ENCODE measurements at places on chromosomes 7 and 10.

GRCh38 chr7:99126921-99127553 is 16.9 kb downstream of the SMURF1 start:
- no peak for DNase-seq

- DNase-seq: no peak
Observed at GRCh38 chr7:55117286-55117685, 98.5 kb downstream of the EGFR start.

DNA sequence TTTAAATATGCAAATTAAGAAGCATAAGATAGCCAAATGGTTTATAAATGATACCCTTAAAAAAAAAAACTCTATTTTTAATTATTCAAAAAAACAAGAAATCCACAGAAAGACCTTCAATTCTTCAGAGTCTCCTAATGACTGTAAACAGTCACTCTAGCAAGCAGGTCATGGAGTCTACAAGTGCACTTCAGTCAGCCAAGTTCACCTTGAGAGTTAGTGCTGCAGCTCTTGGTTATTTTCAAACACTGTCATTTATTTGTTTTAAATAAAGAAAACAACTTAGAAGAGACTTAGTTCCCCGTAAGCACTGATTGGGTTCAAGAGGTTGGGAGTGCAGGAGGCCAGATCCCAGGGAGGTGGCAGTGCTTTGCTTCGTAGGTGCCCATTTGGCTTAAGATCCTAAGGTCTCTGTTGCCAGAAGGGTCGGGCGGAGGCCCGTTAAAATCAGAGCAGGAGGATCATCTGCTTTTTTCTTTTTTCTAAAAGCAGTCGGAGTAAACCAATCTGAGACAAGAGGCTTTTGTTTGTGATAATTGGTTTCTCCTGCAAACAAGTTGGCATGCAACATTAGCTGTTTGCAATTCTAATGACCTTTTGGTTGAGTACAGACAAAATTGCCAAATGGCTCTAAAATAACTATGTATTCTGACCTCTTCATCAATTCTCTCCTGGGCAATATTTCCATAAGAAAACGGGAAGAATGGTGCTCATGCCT is 86.4 kb upstream of the ELMO1 start:
- DNase-seq: no peak

DNA sequence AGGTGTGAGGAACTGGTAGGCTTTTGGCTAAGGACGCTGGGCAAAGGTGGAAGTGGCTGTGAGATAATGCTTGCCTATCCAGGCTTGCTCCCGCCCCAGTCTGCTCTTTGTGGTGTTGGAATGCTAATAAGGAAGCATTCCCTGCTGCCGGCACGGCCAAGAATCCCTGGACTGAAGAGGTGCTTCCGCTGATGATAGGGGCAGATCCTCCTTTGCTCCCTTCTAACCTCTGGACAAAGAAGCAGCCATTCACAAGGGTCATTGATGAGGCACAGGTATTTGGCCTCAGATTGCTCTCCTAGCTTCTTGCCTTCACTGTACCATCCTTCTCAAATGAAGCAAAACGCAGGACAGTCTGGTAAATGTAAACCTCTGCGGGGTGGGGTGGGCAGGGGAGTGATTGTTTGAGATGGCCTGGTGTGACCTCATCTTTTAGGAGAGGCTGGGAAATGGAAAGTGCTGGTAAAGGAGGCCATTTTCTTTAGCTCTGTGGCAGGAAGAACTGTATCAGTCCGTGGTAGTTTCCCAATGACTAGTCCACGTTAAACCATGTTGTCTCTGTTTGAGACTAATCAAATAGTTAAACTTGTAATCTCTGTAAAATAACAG is 1.7 kb downstream of the PGAM1 start:
- no peak for DNase-seq

DNA sequence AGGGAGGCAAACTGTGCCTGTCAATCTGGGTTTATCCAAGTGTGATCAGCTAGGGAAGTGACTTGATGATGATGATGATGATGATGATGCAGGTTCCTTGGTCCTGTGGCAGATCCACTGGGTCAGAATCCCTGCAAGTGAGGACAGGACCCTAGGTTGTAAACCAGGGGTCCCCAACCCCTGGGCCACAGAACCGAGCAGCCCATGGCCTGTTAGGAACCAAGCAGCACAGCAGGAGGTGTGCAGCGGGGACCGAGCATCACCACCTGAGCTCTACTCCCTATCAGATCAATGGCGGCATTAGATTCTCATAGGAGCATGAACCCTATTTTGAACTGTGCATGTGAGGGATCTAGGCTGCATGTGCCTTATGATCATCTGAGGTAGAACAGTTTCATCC is 144.7 kb upstream of the PDE1C start:
- no peak for DNase-seq

DNA sequence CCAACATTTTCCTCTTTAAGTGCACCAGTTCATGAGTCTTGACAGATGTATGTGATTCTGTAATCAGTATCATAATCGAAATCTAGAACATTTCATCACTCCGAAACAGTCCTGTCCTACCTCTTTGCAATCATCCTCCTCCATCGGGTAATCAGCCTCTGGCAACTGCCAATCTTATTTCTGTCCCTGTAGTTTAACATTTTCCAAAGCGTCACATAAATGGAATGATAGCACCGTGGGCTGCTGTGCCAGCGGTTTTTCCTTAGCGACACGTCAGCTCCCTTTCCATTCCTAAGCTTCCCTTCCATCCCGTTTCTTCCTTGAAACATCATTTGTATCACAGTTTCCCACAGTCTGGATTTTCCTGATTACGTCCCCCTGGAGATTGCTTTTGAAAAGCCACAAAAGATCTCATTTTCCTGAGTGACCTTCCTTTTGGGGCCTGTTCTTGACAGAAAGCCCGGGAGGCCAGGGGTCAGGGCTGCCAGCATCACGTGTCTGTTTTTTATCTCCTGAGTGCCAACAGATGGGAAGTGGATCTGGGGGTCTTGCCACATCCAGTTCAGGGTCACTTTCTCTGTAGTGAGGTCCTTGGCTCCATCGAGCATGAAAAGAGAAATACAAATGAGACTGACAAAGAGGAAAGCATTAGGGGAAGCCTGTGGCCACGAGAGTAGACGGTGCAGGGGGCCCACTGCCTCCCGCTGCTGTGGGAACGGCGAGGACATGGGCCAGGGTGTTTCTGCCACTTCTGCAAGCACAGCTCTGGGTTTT is 31.6 kb downstream of the TMEM120A start:
- DNase-seq: no peak

DNA sequence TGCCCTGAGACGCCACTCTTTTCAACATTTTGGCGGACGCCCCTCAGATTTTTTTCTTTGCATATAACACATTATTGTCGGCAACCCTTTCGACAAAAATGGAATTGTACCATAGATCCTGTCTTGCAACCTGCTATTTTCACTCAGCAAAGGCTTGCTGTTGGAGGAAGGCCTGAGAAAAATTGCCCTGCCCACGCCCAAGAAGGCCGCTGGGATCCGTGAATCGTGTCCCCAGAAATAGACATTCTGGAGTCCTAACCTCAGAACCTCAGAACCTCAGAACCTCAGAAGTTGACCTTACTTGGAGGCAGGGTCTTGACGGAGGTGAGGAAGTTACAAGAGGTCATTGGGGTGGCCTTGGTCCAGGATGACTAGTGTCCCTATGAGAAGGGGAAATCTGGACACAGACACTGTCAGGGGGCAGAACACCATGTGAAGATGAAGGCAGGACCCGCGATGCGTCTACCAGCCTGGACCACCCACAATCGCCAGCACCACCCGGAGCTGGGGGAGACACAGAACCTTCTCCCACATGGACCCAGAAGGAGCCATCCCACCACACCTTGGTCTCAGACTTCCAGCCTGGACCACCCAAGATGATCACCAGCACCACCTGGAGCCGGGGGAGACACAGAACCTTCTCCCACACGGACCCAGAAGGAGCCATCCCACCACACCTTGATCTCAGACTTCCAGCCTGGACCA is 19.1 kb upstream of the DNAAF5 start:
- no peak for DNase-seq

- DNase-seq: no peak
Observed at GRCh38 chr10:32577448-32577847, 131.5 kb downstream of the CCDC7 start.

DNA sequence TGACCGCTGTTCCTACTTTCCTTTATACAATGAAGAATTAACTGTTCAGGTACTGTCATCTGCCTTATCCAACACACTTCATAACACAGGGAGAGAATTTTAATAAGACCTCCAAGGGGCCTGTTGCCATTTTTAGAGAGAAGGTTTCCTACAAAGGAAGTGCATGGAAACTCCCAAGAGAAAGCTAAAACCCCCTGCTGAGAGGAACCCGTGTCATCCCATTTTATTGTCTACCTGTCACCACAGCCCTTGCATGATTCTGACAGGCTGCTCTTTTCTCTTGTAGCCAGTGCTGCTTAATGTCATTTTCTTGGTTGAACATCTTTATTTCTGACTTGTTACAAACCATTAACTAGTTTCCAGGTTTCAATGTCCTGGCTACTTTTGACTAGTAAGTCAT is 98.4 kb downstream of the SNX10 start:
- DNase-seq: no peak

GRCh38 chr10:4939224-4940072 is 23.8 kb upstream of the AKR1C1 start:
- DNase-seq: no peak

GRCh38 chr10:71589617-71590551 is 129.7 kb downstream of the C10orf105 start:
- DNase-seq: no peak

- no peak for DNase-seq
Observed at GRCh38 chr7:73903321-73904218, 42.6 kb downstream of the TMEM270 start.

DNA sequence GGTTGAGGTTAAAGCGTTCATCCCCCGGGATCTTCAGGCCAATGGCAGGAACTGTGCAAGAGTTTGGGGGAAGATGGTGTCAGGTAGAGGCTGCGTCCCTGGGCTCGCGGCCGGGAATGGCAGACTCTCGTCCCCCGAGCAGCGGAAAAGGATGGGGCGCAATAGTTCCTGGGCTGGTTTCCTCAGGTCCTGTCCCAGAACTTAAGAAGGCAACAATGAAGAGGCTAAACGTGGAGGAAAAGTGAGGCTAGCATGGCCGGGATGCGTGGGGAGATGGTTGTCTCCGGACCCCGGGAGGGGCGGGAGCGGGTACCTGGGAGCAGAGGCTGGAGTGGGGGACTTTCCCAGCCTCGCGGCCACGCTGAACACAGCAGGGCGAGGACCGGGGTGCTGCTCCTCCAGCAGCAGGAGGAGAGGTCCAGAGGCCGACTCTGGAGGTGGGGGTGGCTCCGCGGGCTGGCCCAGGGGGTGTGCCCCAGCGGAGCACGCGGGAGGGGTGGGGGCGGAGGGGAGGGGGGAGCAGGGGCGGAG is 882 bp downstream of the IRF5 start:
- DNase-seq: no peak

- no peak for DNase-seq
Observed at GRCh38 chr7:93117327-93117726, 452 bp downstream of the SAMD9 start.

- no peak for DNase-seq
Observed at GRCh38 chr7:18530224-18531179, 35.0 kb downstream of the HDAC9 start.

DNA sequence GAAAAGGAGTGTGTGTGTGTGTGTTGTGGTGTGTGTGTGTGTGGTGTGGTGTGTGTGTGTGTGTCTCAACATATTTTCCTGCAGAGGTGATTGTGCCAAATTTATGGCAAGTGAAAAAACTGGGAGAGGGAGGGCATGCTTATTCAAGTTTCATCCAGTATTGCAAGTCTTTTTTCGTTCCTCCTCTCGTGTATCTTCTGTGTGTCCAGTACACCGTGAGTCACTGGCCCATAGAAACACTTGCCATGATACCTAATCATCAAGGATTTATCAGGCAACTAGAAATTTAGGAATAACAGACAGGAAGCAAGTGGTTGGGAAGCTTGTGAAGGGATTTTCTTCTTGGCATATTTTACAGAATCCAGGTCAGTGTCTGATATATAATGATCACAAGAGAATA is 820.5 kb downstream of the GATA3 start:
- DNase-seq: no peak

DNA sequence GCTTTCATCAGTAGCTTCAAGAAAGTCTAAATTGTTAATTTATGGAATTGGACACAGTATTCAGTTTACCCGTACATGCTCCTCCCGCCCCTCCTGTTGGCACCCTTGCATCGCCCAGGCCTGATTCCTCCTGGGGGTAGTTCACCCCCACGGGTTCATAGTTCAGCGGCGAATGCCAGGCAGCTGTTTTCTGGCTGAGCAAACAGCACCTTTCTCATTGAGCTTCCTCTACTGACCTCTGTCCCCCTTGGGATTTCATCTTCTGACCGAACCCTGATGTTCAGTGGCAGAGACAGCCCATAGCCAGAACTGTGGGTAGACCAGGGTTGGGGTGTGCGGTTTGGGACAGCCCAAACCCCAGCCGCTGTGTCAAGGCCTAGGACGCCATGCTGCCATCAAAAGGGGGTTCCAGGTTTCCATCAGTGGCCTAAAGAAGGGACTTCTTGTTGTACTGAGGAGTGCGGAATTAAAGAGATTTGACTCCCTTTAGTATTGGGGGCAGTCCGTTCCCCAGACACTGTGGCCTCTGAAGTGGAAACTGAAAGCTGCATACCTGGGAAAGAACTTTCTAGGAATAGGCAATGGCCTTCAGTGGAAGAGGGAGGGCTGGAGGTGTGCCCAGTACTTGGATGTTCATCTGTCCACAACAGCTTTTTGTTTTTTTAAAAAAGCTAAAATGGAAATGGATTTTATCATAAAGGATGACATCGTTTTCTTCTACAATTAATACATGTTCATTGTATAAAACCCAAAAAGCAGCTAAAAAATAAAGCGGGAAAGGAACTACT is 19.0 kb downstream of the MDH2 start:
- no peak for DNase-seq

DNA sequence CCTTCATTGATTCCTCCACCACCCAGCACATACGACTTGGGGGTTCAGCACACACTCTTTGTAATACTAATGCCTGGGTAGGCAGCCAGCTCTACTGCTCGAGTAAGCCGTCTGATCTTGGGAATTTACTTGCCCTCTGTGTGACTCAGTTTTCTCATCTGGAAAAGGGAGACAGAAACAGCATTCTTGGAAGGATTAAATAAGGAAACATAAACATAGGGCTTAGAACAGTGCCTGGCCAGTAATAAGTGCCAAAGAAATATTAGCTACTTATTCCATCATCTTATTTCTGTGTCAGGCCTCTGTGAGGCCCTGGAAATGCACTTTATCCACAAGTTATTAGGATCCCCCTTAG is 130.1 kb downstream of the TNS3 start:
- DNase-seq: no peak

DNA sequence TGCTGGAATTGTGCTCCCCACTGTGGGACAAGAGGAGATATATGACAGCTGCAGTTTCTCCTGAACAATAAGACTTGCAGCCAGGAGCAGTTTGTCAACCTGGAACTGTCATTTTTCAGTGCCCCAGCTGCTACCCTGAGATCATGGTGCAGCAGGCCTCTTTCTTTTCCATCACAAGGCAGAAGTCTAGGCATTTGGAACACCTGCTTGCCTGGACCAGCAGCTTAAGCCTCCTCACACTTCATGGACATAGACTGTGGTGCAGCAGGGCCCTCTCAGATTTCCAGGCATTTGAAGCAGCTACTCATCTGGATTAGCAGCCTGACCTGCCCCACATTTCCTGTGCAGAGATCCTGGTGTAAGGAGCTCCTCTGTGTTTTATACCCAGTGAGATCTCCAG is 450.7 kb upstream of the TEX47 start:
- DNase-seq: no peak

Data from stimulated activated CD4-positive, alpha-beta T cell treated with anti-CD3 and anti-CD28 coated beads, Interleukin-15, amount 100 ng/mL, for 1 hour (primary cell).